NCI-H510A treated with DMSO at 0.1 percent for 48 hours (cell line): ENCODE measurements at places on chromosomes 2 and 18.

DNA sequence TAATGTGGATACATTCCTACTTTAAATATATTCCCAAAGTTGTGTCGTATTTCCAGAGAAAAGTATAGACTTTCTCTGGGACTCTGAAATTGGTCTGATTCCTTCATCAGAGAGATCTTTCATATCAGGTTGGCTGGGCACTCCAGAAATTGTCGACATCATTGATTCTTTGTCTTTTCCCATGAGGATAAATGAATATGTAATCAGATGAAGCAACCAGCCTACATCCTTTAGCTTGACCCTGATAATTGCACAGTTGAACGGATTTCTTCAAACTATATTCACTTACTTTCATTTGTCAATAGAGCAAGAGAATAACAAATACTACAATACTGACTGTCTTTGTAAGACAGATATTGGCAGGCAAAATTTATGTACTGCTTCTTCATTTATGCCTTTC lies 680.2 kb upstream of the LRRTM4 start:
- no peak for DNase-seq

- peak; percentile 92 for DNase-seq
These were observed 201.4 kb downstream of the SOCS6 start for GRCh38 chr18:70489986-70490933.

- no peak for DNase-seq
These were observed 181.9 kb downstream of the MEMO1 start for GRCh38 chr2:31828891-31829290.

- DNase-seq = no peak
These were observed 67.7 kb downstream of the DNMT3A start for GRCh38 chr2:25273985-25274535.

DNA sequence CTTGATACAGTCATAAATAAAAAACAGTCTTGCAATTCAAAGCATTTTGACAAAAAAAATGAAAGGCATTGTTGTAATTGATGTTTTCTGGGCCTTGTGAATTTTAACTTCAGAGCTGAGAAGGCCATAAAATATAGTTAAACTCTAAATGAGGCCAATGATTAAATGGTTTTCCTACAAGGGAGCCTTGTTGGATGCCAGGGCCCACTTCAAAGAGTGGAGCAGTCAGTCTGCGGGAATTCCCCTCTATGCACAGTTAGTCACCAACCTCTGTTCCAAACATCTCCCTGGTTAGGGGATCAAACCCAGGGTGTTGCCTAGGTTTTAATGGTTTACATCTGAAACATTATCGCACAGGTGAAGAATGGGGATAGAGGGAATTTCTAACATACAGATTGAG lies 143.4 kb downstream of the NCKAP5 start:
- DNase-seq = no peak
